ENCODE measurements at places on chromosomes 1 and 21.

- DNase-seq, result no peak
These were observed 629.3 kb upstream of the ADAMTS5 start for GRCh38 chr21:27596196-27596595.

DNA sequence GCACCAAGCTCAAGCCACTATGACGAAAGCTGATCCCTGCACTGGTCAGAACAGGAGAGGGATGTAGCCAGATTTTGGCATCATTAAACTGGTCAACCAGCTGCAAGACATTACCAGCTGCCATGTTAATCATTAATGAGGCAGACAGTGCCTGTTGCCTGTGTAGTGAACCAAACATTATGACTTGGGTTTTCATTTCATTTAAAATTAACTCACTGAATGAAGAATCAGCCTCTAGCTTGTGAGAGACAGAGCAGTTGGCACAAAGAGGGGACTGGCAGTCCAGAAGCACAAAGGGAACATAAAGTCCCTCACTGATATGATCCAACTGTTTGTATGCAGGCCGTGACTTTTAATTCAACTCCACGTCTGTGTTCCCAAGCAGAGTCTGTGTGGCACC lies 318.9 kb downstream of the SEC16B start:
- DNase-seq, result no peak

- DNase-seq, result no peak
These were observed 30.6 kb downstream of the LDLRAP1 start for GRCh38 chr1:25573961-25574360.

DNA sequence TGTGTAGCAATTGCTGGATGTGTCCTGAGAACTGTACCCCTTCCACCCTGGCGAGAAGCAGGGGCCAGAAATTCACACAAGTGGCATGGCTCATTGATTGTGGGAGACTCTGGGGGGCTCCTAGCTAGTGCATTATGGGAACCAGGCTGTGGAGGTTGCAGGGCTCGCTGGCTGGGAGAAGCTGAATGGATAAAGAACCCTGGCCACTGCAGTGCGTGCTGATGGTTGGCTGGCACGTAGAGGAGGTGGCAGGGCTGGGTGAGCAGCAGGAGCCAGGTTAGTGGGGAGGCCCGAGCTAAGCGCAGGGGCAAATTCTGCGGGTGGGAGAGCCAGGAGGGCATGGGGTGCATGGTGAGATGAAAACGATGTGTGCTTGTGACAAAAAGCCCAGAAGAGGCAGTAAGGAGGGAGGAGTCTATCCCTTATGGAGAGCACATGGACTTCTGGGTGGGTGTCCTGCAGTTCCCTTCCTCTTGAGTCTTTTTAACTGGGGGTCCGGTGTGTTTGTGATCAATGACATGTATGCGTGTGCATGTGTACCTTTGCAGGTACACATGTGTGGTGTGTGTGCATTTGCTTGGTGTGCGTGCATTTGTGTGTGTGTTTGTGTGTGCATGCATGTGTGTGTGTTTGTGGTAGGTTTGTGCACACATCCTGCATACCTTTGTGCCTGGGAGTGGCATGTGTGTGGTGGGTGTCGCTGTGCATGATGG lies 3.6 kb downstream of the GUK1 start:
- no peak for DNase-seq

- peak; percentile 83 for DNase-seq
These were observed 374 bp downstream of the SH2D5 start for GRCh38 chr1:20732071-20732587.

- DNase-seq, result no peak
These were observed 30.2 kb downstream of the AK4 start for GRCh38 chr1:65178235-65178634.

DNA sequence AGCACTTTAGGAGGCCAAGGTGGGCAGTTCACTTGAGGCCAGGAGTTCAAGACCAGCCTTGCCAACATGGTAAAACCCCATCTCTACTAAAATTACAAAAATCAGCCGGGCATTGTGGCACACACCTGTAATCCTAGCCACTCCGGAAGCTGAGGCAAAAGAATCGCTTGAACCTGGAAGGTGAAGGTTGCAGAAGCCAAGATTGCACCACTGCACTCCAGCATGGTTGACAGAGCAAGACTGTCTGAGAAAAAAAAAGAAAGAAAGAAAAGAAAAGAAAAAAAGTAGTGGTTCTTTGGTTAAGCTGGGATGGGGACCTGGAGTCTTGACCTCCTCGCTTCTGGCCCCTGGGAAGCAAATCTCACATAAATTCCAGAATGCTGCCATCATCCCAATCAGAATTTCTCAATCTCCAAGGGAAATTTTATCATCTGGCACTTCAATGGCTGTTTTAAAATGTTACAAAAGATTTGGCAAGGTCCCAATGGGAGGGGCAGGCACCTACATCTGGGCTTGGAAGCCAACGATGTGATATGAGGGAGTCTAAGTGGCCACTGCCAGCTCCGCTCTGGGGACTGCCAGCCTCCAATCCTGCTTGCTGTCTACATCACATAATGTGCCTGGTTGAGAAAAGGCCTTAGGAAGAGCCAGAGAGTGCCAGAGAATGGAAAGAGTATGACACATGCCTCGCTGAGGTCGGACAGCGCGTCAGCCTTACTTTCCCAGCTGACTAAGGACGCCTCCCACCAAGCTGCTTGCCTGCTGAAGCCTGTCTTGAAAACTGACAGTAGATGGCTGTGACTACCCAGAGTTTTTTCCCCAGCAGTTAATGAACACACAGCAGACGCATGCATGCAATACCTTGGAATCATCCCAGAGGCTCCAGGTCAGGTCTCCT lies 42.1 kb upstream of the SRP9 start:
- peak; percentile 95 for DNase-seq
